Cortex of kidney (tissue), 1 donor: ENCODE measurements at places on chromosomes 12 and 14.

GRCh38 chr12:105721051-105721825 lies 390.7 kb downstream of the C12orf75 start:
- DNase-seq, result no peak

GRCh38 chr12:81034926-81035325 lies 43.0 kb upstream of the ACSS3 start:
- DNase-seq, result no peak

DNA sequence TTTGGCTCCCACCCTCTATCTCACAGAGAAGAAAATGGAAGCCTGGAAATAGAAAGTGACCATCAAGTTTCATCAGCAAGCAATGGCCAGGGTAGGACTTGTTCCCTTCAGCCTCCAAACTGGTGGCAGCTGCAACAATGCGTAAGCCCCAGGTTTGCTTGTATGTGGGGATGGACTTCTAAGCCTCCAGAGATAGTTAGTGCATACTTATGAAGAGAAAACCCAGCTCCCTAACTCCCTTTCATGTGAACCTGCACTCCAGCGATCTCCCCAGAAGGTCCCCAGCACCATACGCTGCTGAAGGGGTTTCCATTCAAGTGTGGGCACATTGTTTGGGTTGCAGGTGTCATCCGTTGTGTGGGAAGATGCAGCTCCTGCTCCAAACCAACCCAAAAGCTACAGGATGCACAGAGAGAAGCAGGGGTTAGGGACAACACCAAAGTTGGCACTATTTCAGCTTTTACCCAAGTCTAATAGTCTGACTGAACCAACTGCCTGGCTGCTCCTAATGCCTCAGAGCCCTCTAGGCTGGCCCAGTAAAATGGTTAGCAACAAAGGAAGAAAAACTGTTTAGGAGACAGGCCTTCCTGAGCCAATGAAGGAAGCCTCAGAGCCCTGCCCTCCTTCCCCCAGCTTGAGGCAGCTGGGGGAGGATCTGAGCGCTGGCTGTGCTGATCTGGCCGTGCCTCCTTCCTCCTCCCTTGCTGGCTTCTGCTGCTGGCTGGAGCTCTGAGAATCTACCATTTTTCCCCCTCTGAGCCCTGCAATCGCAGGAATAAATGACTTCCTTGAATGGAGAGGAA lies 12.3 kb downstream of the ZFP36L1 start:
- DNase-seq, result no peak

- no peak for DNase-seq
Observed at GRCh38 chr12:130420071-130420470, 82.4 kb downstream of the PIWIL1 start.

DNA sequence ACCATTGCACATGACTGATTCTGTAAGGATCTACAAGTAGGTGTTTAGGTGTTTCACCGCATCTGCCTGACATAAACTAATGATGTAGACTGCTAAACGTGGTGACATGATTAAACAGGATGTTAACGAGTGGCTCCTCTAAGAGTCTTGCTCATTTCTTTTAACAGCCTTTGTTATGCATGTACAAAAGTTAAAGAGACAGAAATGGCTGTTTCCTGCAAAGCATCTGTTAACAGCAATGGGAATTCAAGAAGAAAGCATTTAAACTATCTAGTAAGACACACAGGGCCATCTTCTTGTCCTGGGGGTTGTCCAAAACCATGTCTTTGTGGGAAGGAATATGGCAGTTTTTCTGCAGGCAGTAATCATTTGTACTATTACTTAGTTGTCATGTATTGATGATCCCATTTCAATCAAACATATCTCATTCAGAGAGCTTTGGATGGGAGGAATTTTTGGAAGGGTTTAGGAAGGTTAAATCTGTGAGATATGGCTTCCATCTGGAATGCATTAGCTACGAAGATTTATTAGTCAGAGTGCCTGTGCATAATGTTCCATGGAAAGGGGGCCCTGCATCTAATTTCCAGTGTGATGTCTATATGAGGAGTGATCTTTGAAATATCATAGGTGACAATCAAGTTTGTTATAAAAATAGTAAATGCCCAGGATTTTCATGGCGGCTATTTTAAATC lies 495.1 kb downstream of the EGLN3 start:
- no peak for DNase-seq

GRCh38 chr12:69415471-69416275 lies 54.5 kb upstream of the FRS2 start:
- DNase-seq, result no peak

DNA sequence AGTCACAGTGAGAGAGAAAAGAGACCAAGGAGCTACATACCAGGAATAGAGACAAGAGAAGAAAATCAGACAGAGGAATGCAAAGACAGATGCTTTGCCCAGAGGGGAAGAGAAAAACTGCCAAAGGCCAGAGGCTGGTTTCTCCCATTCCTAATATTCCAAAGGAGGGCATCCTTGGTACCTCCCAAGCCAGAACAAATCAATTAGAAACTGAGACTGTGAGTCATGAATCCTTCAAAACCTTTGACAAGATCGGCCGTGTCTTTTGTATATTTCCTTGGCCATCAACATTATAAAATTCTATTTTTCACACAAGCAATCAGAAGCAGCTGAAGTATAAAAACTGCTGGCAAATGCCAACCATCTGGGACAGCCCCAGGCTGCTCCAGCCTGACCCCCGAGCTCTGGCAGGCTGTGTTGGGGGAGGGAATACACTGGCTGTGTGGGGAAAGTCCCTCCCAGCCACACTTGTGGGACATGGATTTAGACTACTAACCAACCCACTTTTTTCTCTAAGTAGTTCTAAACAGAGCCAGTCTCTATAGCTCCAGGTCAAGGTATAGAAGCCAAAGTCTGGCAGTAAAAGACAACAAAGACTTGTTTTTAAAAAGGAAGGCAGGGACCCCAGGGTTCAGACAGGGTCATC lies 13.7 kb downstream of the POMT2 start:
- no peak for DNase-seq

- DNase-seq, result no peak
Observed at GRCh38 chr14:96126783-96127271, 77.8 kb upstream of the BDKRB2 start.

- DNase-seq, result no peak
Observed at GRCh38 chr12:127728729-127729128, 538.2 kb upstream of the TMEM132C start.

DNA sequence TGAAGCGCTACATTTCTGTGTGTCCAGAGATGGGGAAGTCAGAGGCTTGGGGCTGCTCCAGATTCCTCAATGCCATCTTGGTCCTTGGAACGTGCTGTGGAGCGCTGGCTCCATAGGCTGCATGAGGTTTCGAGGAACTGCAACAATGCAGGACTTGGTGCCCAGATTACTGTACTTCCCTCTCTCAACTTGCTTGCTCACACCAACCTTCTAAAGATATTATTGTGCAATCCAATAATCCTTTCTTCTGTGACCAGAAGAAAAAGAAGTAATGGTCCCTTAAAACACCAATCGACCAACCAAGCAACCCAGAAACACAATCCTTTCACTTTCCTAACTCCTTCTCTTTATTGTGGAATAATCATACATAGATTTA lies 3.7 kb downstream of the PRICKLE1 start:
- no peak for DNase-seq

- no peak for DNase-seq
Observed at GRCh38 chr14:50978529-50978871, 34.2 kb upstream of the PYGL start.

DNA sequence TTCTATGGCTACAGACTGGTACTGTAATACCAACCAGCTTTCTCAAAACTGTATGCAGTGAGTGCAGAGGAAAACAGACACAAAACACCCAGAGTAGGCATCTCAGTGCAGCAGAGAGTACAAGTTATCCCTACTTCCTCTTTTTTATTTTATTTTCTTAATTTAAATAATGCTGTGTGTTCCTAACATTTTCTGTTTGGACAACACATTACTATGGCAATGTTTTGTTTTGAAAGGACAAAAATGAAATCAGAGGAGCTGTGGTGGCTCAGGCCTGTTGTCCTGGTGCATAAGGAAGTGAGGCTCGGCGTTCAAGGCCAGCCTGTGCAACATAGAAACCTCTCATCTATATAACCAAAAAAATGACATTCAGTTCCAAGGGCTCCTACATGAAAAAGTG lies 33.7 kb upstream of the SELPLG start:
- DNase-seq, result no peak

DNA sequence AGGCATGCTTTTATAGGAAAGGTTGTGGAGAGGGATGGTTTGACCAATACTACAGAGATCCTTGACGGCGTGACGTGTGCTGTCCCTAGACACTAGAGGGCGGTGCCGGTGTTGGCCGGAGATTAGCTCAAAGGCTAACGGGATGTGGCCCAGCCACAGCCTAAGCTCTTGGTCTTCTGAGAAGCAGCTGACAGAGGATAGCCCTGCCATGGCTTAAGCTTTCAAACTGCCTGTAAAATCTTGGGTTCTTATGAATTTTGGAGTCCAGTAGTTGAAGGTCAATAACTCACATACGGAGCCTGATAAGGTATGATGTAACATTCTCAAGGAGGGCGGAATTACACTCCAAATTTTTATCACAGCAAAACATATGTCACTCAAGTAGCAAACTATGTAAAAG lies 515.7 kb upstream of the ATXN7L3B start:
- DNase-seq, result no peak

DNA sequence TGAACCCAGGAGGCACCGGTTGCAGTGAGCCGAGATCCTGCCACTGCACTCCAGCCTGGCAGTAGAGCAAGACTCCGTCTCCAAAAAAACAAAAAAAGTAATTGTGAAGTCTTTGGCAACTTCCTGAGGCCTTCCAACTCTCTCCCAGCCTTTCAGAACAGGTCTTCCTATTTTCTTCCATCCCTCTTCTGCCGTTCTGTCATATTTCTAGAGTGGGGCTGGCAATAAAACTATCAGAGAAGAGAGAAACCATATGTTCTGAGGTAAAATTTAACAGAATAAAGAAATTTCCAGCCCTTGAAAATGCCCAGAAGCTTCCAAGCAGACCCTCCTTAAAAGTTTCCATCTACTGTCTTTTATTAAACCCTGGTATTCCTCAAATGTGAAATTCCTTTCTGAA lies 100.4 kb downstream of the HMGA2 start:
- DNase-seq, result no peak

DNA sequence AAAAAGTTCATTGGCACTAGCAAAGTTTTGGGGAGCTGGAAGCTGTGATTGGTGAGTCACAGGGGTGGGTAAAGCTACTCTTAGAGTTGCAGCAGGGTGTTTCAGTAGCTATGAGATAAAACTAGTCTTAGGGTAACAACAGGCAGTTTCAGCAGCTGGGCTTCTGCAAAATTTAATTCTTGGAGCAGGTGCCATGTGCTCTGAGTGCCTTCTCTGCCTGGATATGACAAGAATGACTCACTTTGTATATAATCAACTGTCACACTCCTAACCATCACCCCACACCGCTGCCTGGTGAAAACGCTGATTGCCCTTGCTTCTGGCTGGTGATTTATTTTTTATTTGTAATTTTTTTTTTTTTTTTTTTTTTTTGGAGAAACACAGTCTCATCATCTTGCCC lies 10.5 kb upstream of the PLBD2 start:
- DNase-seq, result no peak

GRCh38 chr14:61280526-61281185 lies 482 bp downstream of the TMEM30B start:
- DNase-seq, result no peak

DNA sequence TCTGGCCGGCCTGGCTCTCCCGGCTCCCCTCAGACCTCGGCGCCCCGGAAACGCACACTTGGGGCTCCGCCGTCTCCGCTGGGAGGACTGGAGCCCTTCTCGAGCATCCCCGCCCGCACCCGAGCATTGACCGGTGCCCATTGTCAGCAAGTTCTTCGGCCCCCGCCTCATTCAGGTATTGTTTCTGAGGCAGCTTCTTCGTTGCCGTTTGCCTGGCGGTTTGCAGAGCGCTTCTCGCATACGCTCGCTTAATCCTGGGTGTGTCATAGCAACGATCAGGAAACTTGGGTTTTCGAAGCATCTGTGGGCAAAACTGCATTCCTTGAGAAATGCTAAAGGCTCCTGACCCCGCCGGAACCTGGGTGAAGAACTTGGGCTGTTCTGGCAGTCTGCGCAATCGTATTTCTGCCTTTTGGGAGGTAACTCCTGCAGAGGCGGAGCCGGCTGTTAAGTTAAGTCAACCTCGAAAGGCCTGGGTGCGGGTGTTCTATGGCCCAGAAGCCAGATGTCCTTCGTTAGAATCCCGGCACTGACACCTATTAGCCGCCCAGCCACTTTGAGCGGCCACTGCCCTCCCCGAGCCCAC lies 518 bp downstream of the GSKIP start:
- no peak for DNase-seq

DNA sequence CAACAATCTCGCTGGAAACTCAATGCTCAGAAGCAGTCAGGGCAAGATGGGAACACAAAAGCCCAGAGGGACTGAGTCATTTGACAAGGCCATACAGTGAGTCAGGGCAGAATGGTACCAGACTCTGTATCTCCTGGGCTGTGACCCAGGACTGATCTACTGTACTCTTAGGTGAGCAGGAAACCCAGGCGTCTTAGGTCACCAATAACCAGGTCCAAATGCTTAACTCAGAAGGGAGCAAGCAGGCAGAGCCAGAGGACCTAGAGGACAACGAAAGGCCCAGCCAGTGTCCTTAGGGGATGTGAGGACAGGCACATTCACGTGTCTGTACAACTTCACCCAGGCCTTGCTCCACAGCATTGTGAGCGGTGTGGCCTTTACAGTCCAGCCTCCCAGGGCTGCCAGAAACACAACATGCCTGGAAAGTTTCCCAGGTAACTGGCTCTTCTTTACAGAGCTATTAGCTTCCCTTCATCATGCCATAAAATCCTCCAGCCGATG lies 69.9 kb downstream of the ARL6IP4 start:
- DNase-seq, result no peak

- DNase-seq, result no peak
Observed at GRCh38 chr12:65720136-65721130, 103.8 kb upstream of the HMGA2 start.

GRCh38 chr14:69458350-69458749 lies 26.2 kb upstream of the PLEKHD1 start:
- DNase-seq, result no peak

DNA sequence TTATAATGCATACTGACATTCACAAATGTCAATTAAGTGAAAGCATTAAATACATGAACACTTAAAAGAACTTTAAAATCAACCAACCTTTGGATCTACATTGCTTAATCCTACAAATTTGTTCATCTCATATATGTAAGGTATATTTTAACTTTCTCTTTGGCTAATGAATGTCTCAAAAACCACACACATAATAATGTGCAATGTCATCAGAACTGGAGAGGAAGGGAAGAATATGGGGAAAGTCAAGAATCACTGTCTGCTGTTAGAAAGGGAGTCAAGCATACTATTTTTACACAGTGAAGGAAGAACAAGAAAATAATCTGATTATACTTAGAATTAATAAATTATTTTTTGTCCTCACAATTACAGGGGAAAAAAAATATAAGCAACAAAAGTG lies 4.9 kb downstream of the GMFB start:
- DNase-seq, result no peak

- DNase-seq, result no peak
Observed at GRCh38 chr12:127722611-127723010, 544.4 kb upstream of the TMEM132C start.

- DNase-seq, result no peak
Observed at GRCh38 chr12:101855364-101855884, 22.0 kb upstream of the DRAM1 start.
